ENCODE measurements at places on chromosomes 13 and 19.

DNA sequence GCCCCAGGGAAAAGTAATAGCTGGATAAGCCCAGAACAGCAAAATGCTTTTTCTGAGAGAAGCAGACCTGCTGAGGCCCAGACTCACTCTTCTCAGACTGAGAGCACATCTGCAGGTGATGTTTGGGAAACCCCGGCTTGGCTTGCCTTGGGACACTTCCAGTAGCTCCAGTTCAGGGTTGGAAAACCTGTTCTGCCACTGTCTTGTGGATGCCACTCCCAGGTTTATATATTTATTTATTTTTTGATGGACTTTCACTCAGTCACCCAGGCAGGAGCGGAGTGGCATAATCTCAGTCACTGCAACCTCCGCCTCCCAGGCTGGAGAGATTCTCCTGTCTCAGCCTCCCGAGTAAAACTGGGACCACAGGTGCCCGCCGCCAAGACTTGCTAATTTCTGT is 8.0 kb upstream of the SMARCA4 start:
- no peak for DNase-seq

DNA sequence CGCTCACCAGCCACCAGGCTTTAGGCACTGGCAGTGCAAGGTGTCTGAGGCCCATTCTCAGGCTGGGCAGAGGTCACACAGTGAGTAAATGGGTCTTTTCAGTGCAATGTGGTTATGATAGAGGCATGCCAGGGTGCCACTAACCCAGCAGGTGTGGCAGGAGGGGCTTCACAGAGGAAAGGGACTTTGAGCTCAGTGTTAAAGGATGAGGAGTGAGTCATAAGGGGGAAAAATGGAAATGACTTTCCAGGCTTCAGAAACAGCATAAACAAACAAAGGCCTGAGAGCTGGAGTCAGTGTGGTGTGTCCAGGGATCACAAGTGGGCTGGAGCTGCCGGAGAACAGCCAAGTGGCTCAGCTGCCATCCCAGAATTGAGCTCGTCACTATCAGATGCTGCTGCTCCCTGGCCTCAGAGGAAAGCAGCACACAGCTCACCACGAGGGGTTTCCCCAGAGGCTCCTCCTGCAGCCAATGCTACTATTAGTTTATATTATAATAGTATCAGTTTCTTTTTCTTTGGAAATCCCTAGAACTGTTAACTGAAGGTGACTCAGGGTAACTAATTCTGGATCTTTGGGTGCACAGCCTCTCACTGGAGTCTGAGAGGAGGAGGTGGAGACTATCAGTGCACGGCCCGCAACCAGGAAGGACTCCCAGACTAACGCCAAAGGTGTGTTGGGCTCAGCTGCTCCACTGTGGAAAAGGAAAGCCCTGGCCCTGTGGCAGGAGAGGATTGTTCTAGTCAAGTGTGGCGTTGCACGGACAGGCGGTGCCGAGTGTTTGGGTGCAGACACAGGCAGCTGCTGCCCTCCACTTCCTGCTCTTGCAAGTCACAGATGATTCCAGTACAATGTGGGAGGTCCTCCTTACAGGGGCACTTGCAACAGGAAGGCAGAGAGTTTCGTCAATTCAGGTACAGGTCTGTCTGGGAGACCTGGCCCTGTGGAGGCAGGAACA is 39.5 kb downstream of the DHRS12 start:
- DNase-seq = peak; percentile 64

DNA sequence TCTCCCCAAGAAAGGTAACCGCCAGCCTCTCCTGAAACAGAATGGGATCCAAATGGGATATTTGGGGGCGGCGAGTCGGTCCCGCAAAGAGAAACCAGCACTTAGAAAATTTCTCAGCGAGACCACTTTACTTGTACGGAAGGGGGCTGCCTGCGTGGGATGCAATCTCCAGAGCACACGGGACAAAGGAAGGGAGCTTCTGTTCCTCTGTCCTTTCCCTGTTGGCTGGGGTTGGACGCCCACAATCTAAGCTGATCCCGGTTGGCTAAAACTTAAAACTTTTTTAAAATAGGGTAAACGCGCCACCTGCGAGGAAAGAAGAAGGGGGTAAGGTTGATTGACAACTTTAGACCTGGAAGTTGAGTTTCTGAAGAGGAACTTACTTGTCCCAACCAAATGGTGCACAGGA is 826 bp upstream of the BSG start:
- DNase-seq = no peak

- DNase-seq = no peak
Observed at GRCh38 chr19:55276720-55277430, 3.0 kb downstream of the HSPBP1 start.

- DNase-seq = peak; percentile 79
Observed at GRCh38 chr19:12782424-12783290, 7.3 kb upstream of the HOOK2 start.

DNA sequence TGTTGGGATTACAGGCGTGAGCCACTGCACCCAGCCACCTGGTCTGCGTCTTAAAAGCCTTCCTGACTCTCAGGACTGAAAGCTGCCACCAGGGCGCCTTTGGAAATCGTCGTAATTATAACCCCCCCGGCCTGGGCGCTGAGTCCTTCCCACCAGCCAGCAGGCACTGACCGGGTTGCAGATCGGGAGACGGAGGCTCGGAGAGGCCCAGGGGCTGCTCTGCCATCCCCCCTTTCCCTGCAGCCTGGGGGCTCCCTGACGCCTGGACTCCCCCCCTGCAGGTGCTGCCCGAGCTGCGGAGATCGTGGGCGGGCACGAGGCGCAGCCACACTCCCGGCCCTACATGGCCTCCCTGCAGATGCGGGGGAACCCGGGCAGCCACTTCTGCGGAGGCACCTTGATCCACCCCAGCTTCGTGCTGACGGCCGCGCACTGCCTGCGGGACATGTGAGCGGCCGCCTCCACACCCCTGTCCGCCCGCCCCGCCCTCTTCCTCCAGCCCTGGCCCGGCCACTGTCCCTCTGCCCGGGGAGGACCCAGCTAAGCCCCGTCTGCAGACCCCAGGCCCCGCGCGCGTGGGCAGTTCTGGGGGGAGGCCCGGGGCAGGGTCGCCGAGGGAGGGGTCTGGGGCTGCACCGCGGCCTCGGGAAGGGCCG is 2.5 kb downstream of the PRTN3 start:
- no peak for DNase-seq

GRCh38 chr13:29709407-29710069 is 114.0 kb upstream of the SLC7A1 start:
- no peak for DNase-seq

DNA sequence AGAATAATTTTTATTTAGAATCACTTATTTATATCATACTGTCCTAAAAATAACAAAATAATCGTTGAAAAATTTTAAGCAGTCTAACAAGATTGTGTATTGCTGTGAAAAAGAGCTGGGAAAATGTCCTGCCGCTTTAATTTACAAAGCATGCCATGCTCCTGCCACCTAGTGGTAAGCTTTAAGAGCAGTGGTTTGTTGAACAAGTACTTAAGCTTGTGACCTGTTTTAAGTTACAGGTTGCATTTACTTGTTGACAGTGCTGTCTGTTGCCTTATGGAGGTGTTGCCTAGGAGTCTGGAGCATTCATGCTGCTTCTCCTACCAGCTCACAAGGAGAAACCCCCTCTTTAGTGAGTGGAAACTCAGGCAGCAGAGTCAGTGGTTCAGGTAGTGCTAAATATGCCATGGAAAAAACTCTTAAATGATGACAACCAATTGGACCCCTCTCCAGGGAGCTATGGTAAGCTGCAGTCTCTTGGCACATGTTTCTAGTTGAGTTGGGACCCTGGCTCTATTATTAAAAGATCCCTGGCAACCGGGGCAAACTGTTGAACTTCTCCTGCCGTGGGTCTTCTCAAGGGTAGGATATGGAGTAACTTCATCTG is 68.4 kb downstream of the SPATA13 start:
- DNase-seq = no peak

- DNase-seq = no peak
Observed at GRCh38 chr13:34035676-34036325, 217.9 kb downstream of the RFC3 start.

- DNase-seq = no peak
Observed at GRCh38 chr19:15556634-15557181, 48.4 kb downstream of the CYP4F22 start.

Measured in substantia nigra (tissue), 51 donors.